ENCODE measurements at places on chromosomes 12 and 14. TPM values are rescaled to one million over a fixed set of nuclear protein-coding genes. Genes with fewer than 3 reads are reported as not detected.

- DNase-seq: no peak
These were observed 50.5 kb upstream of the PWP1 start for GRCh38 chr12:107635139-107635538.

GRCh38 chr12:45464699-45465098 lies 248.8 kb downstream of the ANO6 start:
- DNase-seq: no peak

TAS2R10 gene
- total RNA-seq: not detected

PIK3C2G gene
- total RNA-seq: not detected

ANKS1B gene
- 0.63 TPM for total RNA-seq

DNA sequence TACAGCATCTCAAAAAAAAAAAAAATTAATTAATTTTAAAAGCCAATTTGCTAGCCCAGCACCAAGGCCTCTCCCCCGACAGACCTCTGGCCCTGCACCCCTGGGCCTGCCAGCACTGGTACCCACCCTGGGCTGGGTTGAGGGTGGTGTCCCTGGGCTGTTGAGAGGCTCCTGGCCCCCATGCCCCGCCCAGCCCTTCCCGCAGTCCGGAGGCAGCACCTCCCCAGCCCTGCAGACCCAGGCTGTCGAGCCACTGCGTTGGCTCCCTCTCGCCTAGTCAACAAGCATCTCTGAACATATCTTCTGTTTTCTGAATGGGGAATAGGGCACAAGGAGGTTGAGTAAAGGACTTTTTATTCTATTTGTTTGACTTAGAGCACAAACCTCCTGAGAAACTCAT lies 87.1 kb downstream of the FBXL14 start:
- no peak for DNase-seq

SLC6A12 gene
- total RNA-seq: not detected

SLC4A8 gene
- 11.8 TPM for total RNA-seq

GRCh38 chr12:51621156-51621922 lies 30.3 kb downstream of the SCN8A start:
- DNase-seq: no peak

- no peak for DNase-seq
These were observed 111.9 kb downstream of the NTS start for GRCh38 chr12:85985996-85986395.

SLCO1B1 gene
- not detected for total RNA-seq

ADCY6 gene
- total RNA-seq: 31.5 TPM

- DNase-seq: no peak
These were observed 13.5 kb downstream of the WNT5B start for GRCh38 chr12:1642513-1642912.

HOXC4 gene
- 0.35 TPM for total RNA-seq

All from HFFc6 (cell line).